ENCODE measurements at places on chromosomes 11 and 22. TPM values are rescaled to one million over a fixed set of nuclear protein-coding genes. Genes with fewer than 3 reads are reported as not detected.

The LARGE2 gene
- total RNA-seq, result not detected

The TEF gene
- total RNA-seq, result 4.5 TPM

The TRIM21 gene
- total RNA-seq, result 37.0 TPM

The SLC22A6 gene
- not detected for total RNA-seq

The AASDHPPT gene
- total RNA-seq, result 27.2 TPM

The FGF4 gene
- not detected for total RNA-seq

The RAB39A gene
- not detected for total RNA-seq

The LRRC74B gene
- not detected for total RNA-seq

The SEPTIN5 gene
- 5.0 TPM for total RNA-seq

The TSSK2 gene
- total RNA-seq, result not detected

The SELENOM gene
- total RNA-seq, result 17.5 TPM

The OLFML1 gene
- 0.06 TPM for total RNA-seq

The VPREB1 gene
- not detected for total RNA-seq

The PANX2 gene
- 0.16 TPM for total RNA-seq

The NRXN2 gene
- not detected for total RNA-seq

The KRTAP5-2 gene
- total RNA-seq, result not detected

The CACNA1I gene
- not detected for total RNA-seq

The POGLUT3 gene
- 29.9 TPM for total RNA-seq

The ABCG4 gene
- total RNA-seq, result under 0.01 TPM
